ENCODE measurements at places on chromosomes 2 and 18.

GRCh38 chr2:142220901-142221300 is 90.1 kb upstream of the LRP1B start:
- peak; percentile 30 for DNase-seq

DNA sequence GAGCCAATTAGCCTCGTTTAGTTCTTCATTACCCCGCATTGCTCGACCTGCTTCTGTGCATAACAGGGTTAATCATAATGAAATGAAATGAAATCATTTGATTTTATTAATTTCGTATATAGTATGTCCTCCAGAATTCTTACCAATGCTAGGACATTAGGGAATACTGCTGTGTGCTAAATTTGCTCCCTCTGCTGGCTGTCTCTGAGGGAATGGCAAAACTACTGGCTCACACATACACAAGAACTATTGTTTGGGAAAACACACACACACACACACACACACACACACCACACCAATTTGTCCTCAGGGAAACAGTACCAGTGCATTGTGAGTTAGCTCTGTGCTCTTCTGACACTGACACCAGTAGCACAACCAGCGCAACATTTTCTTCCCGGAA is 273.3 kb upstream of the TCF4 start:
- DNase-seq, result no peak

DNA sequence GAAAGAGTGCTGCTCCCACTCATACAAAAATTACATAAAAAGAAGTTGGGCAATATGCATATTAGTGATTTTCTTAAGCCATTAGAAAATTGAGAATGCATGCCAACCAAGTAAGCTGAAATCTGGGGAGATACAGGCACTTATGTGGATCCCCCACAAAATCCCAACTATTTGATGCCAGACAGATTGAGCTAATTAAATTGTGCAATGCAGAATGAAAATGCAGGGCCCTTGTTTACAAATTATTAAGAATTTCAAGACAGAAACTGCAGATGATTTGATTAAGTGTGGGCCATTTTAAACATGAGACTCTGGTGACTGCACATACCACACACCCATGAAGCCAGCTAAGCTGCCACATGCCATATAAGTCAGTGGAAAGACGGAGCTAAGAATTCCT is 554.5 kb downstream of the CBLN2 start:
- DNase-seq, result no peak

DNA sequence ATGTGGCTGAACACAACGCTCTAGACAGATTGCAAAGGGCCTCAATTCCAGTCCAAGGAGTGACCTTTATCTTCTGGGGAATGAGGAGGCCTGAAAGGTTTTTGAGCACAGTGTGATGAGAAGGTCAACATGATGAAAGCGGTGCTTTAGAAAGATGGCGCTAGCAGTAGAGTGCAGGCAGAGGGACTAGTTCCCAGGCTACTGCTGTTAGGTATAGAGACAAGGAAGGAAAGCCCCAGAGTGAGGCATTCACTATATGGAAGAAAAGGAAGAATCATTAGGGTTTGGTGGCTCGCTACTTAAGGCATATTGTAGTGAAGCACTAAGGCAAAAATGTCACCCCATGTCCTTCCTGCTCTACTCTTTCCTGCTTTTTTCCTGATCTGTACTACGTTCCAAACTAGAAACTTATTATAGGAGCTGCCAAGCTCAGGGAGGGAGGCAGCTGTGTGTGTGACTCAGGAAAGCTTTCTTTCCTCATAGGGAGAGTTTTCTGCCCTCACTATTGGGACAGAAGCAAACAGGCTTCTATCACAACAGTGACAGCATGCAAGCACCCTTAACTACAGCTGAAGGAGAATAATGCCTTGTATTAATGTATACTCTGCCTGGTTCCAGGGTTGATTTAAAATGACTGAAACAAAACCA is 160.8 kb upstream of the CAVIN2 start:
- DNase-seq, result no peak

DNA sequence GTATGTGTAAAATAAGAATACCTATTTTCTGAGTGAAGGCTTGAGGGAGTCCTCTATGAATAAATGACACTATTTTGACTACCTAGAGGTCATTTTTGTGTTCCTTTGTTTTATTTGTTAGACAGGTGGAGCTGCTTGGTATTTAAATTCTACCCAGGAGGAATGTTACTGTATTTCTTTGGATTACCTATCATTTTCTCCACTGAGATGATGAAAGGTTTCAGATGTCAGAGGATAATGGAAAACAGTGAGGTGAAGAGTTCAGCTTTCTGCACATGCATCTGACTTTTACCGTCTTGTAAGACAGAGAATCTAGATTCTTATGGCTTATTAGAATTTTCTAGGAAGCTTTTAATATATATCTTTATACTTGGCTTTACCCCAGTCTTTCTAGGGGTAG is 689.8 kb upstream of the NXPH2 start:
- no peak for DNase-seq

DNA sequence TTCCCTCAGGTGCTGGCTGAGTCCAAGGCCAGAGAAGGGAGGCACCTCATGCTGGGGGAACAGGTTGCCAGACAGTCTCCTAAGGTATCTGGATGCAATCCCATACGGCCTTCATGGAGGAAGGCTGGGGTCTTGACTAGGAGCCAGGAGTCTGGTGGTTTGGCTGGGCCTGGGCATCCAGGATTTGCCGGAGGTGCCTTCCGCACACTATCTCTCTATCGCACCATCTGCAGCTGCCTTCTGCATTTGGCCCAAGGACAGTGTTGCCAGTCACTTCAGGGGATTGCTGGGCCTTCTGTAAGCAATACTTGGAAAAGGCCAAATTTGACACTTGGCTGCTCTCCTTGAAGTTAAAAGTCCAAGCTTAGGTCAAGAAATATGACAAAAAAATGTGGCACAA is 327.2 kb downstream of the EN1 start:
- no peak for DNase-seq

- peak; percentile 83 for DNase-seq
These were observed 80.4 kb upstream of the RPL31 start for GRCh38 chr2:100921685-100922161.

- no peak for DNase-seq
These were observed 37.6 kb upstream of the MGAT4A start for GRCh38 chr2:98768384-98769113.

GRCh38 chr2:226063704-226064440 is 664.4 kb downstream of the NYAP2 start:
- DNase-seq, result no peak

DNA sequence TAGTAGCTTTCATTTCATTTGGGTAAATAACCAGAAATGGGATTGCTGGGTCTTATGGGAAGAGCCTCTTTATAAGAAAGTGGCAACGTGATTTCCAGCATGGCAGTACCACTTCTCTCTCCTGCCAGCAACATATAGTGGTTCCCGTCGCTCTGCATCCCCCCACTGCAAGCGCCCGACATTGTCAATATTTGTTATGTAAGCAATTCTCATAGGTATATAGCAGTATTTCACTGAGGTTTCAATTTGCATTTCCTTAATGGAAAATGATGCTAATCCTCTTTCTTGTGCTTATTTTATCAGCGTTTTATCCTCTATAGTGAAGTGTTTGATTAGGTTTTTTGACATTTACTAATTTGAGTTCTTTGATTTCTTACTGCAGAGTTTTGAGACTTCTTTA is 36.0 kb upstream of the FAHD2A start:
- no peak for DNase-seq

DNA sequence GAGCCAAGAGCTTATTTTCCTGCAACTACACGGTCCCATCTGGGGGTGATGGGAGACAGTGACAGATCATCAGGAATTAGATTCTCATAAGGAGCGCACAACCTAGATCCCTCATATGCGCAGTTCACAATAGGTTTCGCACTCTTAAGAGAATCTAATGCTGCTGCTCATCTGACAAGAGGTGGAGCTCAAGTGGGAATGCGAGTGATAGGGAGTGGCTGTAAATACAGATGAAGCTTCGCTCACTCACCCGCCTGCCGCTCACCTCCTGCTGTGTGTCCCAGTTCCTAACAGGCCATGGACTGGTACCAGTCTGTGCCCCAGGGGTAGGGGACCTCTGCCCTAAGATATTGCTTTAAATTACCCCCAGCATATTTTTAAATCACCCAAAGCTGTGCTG is 10.8 kb downstream of the LRRFIP1 start:
- DNase-seq, result no peak

DNA sequence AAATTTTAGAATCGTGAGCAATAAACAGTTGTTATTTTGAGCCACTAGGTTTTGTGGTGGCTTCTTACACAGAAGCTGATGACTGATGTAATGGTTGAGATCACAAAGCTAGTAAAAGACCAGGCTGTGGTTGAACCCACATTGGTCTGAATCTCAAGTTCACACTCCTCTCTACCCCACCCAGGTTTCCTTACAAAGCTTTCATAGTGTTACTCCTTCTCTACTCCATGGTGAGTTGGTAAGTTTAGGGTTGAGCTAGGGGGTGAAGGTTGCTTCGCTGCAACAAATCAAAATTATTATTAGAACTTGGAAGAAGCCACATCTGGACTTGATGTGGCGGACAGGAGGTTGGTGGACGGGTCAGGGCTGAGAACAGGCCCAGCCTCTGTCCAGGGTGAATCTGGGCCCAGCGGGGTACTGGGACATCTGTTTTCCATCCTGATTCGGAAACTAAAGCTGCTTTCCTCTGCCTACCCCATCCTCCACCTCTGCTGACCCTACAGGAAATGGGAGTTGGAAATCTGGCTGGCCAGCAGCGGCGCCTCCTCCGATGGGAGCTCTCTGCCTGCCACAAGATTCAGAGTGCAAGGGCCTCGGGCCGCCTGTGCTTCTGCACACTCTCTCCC is 86.3 kb downstream of the ZFP36L2 start:
- DNase-seq, result no peak

- no peak for DNase-seq
These were observed 55.8 kb downstream of the ASXL2 start for GRCh38 chr2:25822190-25823117.

DNA sequence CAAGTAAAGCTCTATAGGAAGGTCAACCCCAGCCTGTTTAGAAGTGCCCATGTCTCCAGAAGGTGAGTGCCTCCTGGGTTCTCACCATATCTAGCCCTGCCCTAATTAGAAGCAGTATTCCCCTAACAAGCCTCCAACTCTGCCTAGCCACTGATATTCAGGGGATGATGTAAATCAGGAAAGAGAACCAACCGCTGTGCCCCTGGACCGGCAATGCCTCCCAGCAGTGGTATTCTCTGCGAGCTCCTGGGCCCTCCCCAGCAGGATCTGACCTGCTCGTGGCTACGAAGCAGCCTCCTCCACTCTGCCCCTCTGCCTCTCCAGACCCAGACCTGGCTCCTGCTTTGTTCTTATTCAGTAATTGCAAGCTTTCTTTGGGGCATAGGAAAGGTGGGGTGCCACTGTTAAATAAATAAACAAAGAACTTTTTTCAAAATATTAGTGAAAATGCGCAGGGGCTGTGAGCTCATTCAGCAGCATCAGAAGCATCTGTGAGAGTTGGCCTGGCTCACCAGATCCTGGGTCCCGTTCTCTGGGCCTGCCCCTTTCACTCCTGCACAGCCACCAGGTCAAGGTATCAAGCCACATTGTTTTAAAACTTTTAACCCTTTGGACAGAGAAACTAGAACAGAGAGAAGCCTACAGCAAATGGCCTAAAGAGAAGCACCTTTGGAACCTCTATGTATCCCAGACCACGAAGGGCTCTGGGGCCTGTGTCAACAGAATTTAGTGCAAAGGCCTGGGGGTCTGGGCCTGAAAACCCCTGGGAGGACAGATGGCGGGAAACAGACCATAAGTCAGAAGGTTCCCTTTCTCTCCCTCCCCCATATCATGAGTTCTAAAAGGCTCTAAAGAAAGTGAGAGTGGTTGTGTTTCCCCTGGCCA is 11.9 kb downstream of the MREG start:
- DNase-seq, result no peak

DNA sequence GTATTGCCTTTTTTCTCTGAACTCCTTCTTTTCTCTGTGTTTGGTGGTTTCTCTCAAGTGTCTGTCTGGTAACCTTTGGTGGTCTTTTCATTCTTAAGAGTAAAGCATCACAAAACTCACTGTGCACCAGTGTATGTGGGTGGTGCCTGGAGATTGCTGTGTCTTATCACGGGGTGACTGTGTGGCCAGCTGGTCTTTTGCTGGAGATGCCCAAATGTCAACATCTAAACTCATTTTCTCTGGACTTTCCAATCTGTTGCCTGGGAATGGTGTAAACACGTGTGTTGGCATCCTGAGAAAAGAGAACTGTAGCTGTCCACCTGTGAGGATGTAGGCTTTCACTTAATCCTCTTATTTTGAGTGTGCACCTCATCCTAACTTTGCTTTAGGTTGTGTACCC is 323.2 kb downstream of the AGPS start:
- no peak for DNase-seq

DNA sequence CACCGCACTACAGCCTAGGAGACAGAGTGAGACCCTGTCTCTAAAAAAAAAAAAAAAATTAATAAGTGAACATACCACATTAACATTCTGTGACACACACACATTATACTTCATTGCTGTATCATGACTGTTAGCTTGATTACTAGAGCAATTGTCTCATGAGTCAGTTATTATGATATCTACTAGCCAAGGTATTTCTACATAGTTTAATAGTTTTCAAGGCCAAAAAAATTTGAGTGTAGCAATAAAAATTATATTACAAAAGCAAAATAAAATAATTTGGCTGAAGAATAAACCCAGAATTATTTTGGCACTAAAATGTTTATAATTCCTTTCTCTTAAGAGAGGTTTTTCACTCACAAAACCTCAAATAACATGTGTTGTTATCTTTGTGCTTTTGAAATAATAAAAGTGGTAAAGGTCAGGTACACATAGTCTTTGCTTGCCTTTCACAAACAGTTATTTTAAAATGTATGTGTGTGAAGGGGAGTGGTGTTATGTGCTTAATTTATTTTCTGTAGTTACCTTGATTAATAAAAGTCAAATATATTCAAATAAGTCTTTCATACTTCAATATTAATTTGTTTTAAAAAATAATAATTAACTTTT is 136.9 kb upstream of the SPOPL start:
- DNase-seq, result no peak

- DNase-seq, result no peak
These were observed 86.3 kb downstream of the PTPN4 start for GRCh38 chr2:119846021-119846420.

DNA sequence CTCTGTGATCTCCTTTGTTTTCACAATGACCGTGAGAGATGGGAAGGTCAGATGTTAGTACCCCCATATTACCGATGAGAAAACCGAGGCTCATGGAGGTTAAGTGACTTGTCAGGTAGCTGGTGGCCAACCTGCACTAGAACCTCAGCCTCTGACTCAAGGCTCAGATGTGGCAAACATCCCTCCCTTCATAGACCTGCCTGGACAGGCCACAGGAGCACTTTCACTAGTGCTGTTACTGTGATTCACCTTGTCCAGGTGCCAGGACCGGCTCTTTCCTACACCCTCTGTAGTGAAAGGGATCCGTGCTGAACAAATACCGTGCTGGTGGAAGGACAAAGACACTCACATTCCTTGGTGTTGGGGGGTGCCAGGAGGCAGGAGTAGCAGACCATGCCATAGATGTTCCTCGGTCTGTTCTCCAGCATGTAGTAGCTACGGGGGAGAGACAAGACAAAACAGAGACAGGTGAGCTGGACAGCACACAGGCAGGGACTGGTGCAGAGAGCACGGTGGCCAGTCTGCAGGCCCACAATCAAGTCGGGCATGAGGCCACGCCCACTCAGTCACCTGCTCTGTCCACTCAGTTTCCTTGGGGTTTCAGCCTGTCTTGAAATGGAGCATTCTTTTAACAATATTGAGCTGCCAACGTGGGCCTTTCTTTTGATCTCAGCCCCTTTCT is 65.9 kb downstream of the EDAR start:
- no peak for DNase-seq

- DNase-seq, result no peak
These were observed 53.9 kb upstream of the B3GNT2 start for GRCh38 chr2:62142054-62142453.
